ENCODE measurements at places on chromosomes 7 and 10.

DNA sequence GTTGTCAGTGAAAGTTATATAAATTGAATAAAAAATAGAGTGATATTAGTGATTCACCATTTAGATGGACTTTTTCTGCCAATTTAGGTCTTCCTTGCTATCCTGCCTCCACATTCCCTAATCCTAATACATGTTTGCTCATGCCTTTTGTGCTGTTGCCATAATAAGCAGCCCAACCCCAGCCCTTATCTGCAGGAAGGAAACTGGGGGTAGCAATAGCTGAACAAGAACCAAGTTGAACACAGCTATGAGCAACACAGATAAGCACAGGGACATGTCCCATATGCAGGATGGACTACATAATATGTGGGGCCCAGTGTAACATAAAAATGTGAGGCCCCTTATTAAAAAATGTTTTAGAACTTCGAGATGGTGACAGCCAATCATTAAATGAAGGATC is 91.2 kb upstream of the AHR start:
- no peak for DNase-seq

- no peak for DNase-seq
Measured at GRCh38 chr10:27911011-27911410, 87.9 kb downstream of the ODAD2 start.

DNA sequence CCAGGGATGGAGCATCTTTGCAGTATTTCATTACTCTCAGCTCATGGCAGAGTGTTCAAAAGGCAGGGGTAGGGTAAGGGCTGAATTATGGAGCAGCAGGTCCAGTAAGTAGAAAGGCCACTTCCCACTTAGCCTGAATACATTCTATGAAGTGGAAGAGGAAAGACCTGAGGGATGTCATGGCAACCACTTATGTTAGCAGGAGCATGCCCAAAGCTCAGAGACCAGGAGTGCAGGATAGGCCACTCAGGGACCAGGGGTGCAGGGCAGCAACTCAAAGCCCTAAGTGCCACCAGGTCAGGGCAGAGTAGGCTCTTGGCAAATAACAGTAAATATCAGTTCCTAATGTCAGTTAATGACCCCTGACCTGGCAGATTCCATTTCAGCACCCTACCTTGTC is 3.6 kb downstream of the SRI start:
- DNase-seq, result no peak

DNA sequence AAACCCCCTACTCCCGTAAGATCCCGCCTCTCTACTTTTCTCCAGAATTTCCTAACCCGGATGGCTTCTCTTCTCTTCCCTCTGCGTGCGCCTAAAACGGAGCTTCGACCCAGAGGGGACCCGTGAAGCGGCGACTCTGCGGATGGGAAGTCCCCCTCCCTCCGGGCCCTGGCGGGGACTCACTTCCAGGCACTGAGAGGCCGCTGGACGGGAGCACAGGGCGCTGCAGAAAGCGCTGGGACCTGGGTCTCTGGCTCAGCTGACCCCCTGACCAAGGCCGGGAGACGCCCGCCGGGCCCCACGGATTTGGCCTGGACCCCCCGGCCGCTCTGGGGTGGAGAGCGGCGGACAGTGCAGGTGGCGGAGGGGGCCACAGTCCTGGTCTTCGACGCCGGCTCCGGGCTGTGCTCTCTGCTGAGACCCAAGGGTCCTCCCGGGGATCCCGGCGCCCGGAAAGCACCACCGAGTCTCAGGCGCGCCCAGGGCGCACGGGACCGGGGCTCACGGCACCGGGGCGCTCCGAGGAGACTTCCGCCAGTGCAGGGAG is 688 bp upstream of the FOXL3 start:
- DNase-seq, result no peak

- DNase-seq, result no peak
Measured at GRCh38 chr7:129940329-129940728, 12.4 kb downstream of the UBE2H start.

- DNase-seq, result no peak
Measured at GRCh38 chr10:74328388-74328787, 177.4 kb downstream of the ADK start.

GRCh38 chr7:107405559-107405958 is 64.3 kb upstream of the GPR22 start:
- DNase-seq, result no peak

DNA sequence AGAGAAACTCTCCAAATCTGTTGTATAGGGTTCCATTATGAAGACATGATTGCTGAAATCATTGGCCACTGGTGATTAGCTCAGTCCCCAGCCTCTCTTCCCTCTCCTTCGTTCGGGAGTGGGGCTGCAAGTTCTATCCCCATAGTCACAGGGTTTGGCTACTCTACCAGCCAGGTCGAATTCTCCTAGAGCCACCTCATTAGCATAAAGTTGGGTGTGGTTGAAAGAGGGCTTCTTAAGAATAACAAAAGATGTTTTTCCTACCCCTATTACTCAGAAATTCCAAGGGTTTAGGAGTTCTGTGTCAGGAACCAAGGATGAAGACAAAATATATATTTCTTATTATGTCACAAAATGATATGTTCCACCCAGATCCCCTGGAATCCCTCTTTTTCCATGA is 166.2 kb upstream of the YAE1 start:
- no peak for DNase-seq

DNA sequence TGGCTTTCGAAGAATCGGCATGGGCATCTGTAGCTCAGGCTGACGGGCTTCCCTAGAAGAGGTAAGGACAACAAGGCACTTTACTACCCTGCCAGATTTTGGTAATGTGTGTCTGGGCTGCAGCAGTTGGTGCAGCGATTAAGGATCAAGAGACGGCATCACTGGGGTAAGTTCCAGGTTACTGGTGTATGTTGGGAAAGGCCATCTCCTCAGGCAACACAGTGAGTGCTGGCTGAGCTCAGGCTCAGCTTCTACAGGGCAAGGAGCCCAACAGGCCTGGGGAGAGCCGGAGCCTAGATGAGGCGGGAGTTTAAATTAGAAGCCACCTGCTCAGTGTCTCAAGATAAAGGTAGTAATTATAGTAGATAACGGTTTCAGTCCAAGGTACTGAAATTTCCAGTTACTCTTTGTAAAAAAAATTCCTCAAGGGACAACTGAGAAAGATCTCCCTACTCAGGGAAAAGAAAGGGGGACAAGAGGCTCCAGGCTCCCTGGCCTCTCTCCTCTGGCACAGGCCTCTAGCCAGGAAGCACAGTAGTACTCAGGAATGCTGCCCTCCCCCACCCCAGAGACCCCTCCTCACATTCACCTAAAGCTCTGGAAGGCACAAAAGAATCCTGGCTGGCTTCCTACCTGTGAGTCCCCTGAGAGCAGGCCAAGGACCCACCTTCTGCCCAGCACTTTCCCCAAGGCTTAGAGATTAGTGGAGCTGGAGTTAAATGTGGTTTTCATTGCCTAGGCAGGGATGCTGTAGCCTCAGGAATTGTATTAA is 3.9 kb downstream of the CXCL12 start:
- no peak for DNase-seq

- DNase-seq, result no peak
Measured at GRCh38 chr10:124340033-124340760, 78.5 kb downstream of the OAT start.
